ENCODE measurements at places on chromosomes 12 and 14.
A peak's percentile ranks its signal among the peaks of the same experiment; 100 is the strongest.

DNA sequence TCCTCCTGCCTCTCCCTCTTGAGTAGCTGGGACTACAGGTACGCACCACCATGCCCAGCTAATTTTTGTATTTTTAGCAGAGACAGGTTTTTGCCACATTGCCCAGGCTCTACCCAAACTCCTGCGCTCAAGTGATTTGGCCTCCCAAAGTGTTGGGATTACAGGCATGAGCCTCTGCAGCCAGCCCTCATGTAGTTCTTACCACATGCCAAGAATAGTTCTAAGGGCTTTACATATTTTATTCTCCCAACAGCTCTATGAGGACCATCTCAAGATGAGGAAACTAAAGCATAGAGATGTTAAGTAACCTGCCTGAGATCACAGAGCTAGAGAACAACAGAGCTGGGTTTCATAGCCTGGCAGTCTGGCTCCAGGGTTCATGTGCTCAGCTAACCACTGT lies 37.9 kb upstream of the ALDH2 start:
- DNase-seq = no peak

DNA sequence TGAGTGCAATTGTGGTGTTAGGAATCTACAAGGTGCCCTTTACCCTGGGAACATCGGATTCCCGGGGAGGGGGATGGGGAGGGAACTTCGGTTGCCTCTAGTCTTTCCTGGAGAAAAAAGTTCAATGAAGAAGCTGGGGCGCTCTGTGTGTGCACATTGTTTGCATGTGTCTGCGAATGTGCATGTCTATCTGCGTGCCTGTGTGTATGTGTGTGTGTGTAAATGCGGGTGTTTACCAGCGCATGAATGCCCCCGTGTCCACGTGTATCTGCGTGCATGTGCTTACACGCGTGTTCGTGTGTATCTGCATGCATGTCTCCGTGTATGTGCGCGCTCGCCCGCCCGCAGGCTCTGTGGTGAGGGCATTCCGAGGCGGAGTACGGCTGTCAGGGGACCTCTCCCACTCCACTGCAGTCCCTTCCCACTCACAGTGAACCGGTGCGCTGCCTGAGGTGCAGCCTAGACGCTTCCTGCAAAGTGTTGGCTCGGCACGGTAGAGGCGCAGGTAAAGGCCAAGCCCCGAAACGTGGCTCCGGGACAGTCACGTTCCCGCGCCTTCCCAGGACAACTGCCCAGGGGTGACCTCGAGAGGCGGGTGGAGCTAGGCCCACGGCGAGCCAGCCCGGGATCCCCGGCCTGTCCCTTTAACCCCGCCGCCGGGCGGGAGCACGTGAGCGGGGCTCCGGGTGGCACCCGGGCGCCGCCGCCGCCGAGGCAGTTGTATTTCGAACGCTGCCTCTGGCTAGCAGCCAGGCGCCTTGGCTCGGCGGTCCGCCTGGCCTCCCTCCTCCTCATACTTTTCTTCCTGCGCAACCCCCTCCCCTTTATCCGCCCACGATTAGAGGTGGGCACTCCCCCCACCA lies 539 bp upstream of the HMGA2 start:
- DNase-seq = peak; percentile 67

- DNase-seq = no peak
Observed at GRCh38 chr12:132904718-132905328, 17.4 kb upstream of the CHFR start.

DNA sequence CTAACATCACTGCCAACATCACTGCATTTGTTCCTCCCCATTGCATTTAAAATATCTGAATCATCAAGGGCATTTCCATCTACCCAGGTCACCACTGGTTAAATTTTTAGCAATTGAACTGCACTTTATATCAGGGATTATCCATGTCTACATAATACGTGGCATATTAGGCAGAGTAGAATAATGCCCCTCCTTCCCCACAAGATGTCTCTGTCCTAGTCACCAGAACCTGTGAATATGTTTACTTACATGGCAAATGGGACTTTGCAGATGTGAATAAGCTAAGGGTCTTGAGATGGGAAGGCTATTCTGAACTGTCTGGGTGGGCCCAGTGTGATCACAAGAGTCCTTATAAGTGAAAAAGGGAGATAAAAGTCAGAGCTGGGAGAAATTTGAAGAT lies 181.7 kb upstream of the ARID2 start:
- no peak for DNase-seq

DNA sequence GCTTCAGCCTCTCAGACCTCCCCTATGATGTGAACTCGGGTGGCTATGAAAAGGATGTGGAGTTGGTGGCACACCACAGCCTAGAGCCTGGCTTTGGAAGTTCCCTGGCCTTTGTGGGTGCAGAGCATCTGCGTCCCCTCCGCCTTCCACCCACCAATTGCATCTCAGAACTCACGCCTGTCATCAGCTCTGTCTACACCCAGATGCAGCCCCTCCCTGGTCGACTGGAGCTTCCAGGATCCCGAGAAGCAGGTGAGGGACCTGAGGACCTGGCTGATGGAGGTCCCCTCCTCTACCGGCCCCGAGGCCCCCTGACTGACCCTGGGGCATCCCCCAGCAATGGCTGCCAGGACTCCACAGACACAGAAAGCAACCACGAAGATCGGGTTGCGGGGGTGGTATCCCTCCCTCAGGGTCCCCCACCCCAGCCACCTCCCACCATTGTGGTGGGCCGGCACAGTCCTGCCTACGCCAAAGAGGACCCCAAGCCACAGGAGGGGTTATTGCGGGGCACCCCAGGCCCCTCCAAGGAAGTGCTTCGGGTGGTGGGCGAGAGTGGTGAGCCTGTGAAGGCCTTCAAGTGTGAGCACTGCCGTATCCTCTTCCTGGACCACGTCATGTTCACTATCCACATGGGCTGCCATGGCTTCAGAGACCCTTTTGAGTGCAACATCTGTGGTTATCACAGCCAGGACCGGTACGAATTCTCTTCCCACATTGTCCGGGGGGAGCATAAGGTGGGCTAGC lies 7.0 kb upstream of the RPS26 start:
- no peak for DNase-seq

- DNase-seq = no peak
Observed at GRCh38 chr12:86727160-86727559, 471.0 kb upstream of the MGAT4C start.

DNA sequence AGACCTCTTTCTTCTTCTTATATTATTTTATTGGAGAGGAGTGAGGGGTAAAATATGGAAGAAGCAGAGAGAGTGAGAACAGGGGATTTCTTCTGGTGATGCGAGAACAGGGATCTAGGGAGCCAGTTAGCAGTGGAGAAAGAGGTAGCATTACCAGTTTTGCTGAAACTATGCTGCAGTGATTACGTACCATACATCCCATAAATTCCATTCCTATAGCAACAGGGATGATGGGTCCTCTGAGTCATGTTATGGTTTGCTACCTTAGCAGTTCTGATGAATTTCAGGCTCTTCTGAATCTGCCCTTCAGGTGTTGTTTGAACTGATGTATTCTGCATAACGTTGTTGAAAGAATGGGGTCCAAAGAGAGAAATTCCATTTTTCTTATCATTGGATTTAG lies 625.4 kb upstream of the LRFN5 start:
- no peak for DNase-seq

DNA sequence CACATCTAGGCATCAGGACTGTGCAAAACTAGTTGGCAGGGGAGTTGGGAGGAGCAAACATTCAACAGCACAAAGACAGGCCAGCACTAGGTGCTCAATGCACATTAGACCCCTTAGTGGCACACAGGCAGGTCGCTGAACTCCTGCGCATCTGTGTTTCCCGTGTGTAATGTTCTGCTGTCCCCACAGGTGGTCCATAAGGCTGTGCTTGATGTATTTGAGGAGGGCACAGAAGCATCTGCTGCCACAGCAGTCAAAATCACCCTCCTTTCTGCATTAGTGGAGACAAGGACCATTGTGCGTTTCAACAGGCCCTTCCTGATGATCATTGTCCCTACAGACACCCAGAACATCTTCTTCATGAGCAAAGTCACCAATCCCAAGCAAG lies 11.2 kb downstream of the SERPINA3 start:
- DNase-seq = no peak

GRCh38 chr14:93186466-93186865 lies 1.3 kb downstream of the LYSET start:
- no peak for DNase-seq

DNA sequence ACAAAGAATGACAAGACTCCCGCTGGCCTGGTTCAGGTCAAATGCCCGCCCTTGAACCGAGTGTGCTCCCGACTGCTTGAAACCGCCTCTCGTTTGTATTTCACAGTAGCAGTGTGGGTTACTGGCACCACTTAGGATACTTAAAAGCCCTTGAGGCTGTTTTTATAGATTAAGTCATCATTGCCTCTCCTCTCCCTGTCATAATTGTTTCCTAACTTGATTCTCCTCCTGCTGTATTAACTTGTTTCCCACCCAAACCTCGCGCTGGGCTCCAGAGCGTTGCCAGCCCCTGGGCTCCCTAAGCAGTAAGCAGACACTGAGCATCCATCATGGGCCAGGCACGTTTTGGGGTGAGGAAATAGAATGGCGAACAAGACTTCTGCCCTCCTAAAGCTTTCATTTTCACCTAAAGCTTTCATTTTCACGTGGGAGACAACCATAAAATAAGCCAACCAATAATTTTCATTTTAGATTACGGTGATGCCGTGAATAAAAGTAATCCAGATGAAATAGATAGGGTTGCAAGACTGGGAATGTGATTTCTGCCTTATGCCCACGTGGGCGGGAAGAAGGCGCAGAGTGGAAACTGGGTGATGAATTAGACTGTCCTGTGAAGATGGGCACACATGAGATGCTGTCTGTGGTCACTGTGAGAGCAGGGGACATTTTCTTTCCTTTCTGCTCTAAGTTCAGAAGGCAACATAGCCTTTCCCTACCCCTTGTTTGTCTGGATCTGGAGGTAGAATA lies 97.5 kb downstream of the PPP2R5C start:
- DNase-seq = no peak

DNA sequence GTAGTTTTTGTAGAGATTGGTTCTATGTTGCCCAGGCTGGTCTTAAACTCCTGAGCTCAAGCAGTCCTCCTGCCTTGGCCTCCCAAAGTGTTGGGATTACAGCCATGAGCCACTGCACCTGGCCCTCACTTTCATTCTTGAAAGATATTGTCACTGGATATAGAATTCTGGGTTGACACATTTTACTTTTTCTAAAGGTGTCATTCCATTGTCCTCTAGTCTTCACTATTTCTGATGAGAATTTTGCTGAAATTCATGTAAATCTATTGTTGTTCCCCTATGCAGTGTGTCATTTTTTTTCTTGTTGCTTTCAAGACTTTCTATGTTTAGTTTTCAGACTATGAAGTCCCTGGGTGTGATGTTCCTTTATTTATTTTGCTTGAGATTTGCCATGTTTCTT lies 29.2 kb downstream of the ACADS start:
- no peak for DNase-seq

All from ascending aorta (tissue), 2 donors.